ENCODE measurements at places on chromosomes 11 and 22.

GRCh38 chr11:76119779-76120178 is 86.5 kb downstream of the WNT11 start:
- no peak for DNase-seq

DNA sequence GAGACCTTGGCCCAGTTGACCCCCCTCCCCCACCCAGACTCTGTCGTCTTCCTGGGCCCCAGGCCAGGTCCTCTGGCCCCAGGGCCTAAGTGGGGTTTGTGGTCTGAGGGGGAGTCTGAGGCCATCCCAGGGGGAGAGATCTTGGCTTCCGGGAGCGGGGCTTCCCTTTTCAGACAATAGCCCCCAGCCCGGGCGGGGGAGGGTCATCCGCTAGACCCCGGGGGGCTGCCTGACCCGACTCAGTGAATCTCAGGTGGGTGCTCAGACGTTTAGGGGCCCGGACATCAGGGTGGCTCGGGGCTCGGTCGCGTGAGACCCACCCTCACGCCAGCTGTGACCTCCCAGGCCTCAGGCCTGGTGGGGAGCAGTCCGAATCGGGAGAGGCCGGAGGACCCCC is 609 bp downstream of the MAPK11 start:
- no peak for DNase-seq

GRCh38 chr11:79520086-79520485 is 79.3 kb upstream of the TENM4 start:
- DNase-seq: no peak

GRCh38 chr11:3905080-3905953 is 49.9 kb downstream of the STIM1 start:
- peak; percentile 43 for DNase-seq

- DNase-seq: no peak
These were observed 106.3 kb upstream of the THY1 start for GRCh38 chr11:119529063-119529845.

DNA sequence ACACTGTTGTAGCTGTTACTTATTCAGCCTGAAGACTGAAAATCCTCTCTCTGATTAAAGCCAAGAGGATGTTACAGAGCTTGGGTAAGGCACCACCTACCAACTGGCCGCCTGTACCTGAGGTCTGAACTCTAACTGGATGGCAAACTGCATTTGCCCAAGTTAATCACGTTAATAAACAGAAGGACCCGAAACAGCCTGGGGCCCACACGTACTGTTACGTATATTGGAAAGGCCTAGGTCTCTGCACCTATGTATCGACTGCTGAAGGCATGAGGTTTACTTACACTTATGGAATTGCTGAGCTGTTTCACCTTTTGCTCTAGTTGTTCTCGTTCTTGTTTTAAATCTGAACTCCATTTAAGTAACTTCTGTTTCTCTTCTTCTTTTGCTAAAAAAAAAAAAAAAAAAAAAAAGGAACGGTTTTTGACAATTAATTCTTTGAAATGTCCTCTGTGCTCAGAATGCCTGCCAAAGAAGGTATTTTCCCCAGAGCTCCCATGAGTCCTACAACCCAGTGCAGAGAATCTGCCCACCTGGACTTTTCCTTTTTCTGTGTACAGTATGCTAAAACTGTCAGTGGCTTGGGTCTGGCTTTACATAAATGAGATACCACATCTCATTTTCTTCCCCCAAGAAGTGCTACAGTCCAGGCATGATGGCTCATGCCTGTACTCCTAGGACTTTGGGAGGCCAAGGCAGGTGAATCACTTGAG is 13.1 kb downstream of the LARGE2 start:
- no peak for DNase-seq

GRCh38 chr11:120527111-120527761 is 15.7 kb downstream of the GRIK4 start:
- DNase-seq: no peak

- DNase-seq: no peak
These were observed 810.7 kb downstream of the TBC1D22A start for GRCh38 chr22:47573141-47573540.

- no peak for DNase-seq
These were observed 28.3 kb downstream of the OSBPL5 start for GRCh38 chr11:3136546-3137455.

GRCh38 chr11:17381156-17381555 is 7.3 kb downstream of the KCNJ11 start:
- no peak for DNase-seq

DNA sequence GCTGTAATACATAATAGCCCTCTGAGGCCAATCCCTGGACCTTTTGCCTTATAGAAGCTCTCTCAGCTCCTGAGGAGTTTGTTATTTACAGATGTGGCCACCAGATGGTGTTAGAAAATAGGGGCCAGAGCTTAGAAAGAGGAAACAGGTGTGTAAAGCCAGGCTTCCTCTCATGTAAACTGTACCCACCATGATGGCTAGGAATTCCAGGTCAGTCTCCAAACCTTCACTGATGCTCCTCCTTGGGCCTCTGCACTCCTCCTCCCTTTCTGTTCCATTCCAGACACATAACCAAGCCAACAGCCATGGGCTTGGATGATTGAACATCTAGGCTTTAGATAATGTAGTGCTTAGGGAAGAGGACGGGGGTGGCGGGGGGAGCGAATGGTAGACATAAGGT is 39.7 kb downstream of the USP35 start:
- DNase-seq: no peak

DNA sequence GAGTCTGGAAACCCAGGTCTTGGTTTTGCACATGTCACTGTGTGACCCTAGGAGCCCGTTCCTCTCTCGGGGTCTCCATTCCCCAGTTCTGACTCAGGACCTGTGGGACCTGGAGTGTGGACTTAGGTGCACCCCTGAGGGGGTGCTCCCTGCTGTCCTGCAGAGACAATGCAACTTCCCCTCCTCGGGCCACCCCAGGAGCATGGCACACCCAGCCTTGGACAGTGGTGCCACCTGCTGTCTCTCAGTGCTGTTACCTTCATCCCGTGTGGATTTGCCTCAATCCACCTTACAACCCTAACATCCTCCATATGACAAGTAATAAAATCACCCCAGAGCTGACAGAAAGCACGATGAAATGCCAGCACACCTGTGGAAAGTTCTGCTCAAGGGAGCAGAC is 27.5 kb upstream of the CRYBB3 start:
- peak; percentile 10 for DNase-seq

- DNase-seq: no peak
These were observed 46.4 kb downstream of the PPP6R3 start for GRCh38 chr11:68506908-68507307.

- DNase-seq: no peak
These were observed 11.5 kb downstream of the YPEL4 start for GRCh38 chr11:57638005-57638781.

DNA sequence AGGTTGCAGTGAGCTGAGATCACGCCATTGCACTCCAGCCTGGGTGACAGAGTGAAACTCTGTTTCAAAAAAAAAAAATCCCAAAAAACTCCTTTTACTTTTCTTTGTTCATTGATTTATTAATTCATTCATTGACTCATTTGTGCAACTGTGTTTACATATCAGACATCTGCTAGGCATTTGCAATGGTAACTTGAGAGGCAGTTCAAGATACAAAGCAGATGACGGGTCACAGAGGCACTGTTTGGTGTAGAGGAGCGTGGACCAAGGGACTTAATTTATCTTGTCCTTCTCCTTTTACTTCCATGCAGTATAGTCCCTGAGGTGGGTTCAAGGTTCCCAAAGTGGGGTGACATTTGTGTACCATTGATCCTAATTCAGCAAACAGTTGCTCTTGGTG is 71.4 kb downstream of the KIAA1671 start:
- DNase-seq: no peak

- no peak for DNase-seq
These were observed 10.4 kb downstream of the APOL2 start for GRCh38 chr22:36228944-36229343.

GRCh38 chr11:34036456-34036855 is 15.1 kb upstream of the CAPRIN1 start:
- no peak for DNase-seq

DNA sequence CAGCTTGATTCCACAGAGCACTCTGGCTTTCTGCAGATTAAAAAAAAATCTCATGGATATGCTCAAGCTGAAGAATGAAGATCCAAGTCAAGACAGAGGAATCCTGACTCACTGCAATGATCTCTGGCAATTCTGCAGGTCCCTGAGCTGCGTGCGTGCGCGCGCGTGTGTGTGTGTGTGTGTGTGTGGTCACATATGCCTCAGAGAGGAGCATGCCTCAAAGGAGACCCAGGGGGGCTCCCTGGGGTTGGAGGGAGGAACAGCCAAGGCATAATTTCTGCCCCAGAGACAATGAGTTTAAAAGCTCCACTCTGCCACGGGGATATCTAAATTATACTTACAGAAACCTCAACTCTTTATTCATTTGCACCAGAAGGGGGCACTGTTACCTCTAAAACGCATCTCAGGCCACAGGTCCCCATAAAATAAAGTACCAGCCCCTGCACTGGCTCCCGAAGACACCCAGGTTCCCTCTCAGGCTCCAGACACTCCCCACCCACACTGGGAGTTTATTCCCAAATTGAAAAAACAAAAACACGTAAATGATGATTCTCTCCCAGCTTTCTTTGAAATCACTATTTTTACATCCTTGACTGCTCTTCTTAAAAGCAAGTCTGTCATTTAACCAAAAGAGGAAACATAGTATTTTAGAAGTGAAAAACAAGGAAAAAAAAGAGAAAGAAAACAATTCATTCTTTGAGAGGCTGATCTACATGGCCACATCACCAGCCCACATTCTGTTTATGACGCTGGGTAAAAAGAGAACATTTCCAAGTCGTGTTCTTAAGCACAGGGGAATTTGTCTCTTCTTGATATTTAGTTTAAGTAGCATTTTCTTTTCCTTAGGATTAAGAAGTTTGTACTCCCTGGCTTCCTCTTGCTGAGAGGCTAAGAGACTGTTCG is 401.0 kb downstream of the LARGE1 start:
- DNase-seq: no peak

DNA sequence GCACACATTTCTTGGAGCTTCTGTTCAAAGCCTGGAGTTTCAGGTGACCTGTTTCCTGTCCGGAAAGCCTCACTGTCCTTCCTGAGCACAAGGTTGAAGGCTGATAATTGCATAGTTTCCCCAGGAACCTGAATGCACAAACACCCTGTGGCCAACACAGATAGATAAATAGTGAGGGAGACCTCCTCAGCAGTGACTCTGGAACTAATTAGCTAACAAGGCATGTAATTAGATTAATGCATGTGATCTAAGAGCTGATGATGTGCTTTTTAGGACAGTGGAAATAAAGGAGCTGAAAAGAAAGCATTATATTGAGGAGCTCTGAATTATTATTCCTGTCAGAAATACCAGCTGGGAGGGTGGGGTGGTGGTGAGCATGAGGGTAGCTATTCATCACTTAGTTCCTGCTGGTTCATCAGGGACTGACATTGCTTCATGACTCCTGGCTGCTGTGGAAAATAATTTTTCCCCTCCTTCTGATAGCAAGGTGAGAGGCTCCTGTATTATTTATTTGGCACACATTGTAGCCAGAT is 101.1 kb downstream of the NELL1 start:
- no peak for DNase-seq

GRCh38 chr11:43447151-43447550 is 88.4 kb downstream of the TTC17 start:
- no peak for DNase-seq

DNA sequence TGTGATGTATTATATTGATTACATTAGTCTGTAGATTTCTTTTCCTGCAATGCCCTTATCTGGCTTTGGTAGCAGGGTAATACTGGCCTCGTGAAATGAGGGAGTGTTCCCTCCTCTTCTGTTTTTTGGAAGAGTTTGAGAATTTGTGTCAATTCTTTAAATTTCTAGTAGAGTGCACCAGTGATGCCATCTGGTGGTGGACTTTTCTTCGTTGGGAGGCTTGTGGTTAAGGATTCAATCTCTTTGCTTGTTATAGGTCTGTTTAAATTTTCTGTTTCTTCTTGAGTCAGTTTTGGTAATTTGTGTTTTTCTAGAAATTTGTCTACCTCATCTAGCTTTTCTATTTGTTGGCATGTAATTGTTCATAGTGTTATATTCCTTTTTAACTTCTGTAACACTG is 18.9 kb downstream of the SHANK3 start:
- DNase-seq: no peak

DNA sequence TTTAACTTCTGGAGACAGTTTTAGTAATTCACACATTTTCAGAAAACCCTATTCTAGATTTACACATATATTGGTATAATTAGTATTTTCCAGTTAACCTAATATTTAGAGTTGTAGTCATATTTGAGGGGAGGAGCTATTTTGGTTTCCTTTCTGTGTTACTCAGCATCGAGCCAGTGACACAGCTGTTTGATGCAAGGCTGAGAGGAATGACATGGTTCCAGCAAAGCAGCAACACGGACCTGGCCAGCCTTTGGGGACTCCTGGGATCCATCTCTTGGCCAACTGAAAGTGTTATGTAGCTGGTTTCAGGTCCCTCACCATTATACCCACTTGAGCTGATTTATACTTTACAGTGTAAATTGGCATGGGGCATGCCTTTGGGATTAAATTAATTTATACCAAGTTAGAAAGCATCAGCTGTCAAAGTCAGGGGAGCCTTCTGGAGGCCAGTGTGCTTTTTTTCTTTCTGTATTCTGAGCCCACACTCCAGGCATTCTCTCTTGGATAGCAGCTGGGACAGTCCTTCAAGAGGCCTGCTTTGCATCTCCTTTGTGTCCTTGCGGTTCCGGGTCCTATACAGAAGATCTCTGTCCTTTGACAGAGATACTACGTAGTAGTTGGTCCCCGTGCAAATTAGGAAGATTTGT is 91.3 kb upstream of the SLC25A18 start:
- DNase-seq: no peak

DNA sequence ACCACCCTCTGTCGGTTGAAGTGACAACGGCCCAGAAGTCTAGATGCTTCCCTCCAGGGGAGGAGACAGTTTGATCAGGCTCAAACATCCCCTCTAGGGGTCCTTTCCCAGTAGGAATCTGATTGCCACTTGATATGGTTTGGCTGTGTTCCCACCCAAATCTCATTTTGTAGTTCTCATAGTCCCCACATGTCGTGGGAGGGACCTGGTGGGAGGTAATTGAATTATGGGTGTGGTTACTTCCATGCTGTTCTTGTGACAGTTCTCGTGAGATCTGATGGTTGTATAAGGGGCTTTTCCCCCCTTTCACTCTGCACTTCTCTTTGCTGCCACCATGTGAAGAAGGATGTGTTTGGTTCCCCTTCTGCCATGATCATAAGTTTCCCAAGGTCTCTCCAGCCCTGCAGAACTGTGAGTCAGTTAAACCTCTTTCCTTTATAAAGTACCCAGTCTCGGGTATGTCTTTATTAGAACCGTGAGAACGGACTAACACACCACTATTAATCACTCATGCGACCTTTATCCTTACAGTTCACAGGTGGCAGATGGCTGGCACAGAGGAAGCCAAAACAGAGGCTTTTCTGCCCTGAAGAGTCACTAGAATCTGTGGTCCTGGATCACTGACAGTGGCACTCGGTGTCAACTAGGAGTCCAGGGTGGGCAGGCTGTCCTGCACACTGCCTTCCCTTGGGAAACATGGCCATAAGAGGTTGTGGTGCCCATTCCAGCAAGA is 21.6 kb downstream of the ASPHD2 start:
- DNase-seq: no peak

- no peak for DNase-seq
These were observed 325.6 kb upstream of the MTNR1B start for GRCh38 chr11:92643827-92644226.

- no peak for DNase-seq
These were observed 24.2 kb upstream of the OSBPL5 start for GRCh38 chr11:3189196-3189843.

- no peak for DNase-seq
These were observed 322.8 kb upstream of the SYN3 start for GRCh38 chr22:33380789-33381530.

- DNase-seq: no peak
These were observed 3.4 kb downstream of the GRK2 start for GRCh38 chr11:67269401-67270255.

- DNase-seq: no peak
These were observed 7.5 kb downstream of the SEC14L2 start for GRCh38 chr22:30404307-30404706.

Measured in stimulated activated CD4-positive, alpha-beta T cell treated with anti-CD3 and anti-CD28 coated beads, Interleukin-4, amount 100 ng/mL, for 4 hours (primary cell).